ENCODE measurements at places on chromosomes 7 and 10. TPM values are rescaled to one million over a fixed set of nuclear protein-coding genes. Genes with fewer than 3 reads are reported as not detected.

DNA sequence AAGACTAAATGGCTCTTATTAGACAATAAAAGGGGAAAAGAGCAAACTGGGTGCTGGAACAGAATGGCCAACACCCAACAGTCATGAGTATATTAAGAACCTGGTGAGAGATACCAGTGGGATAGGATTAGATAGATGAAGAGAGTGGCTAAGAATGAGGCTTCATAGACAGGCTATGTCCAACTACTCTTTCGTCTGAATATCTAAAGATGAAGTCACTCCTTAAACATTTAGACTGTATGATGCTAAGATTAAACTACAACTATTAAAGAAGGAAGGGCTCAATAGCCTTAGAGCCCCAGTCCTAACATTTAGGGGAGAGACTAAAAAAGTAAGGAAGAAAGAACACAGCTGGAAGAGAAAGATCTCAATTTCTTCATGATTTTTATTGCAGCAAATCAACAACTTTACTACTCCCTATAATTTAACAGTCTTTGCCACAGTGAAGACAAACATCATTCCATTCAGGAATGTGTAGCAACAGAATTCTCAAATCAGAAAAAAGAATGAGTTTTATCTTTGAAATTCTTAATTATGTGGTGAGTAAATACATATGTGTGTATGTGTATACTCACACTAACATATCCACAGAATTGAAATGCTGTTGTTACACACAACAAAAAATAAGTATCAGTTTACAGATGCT lies 45.6 kb downstream of the CACNA2D1 start:
- no peaks in the 10 kb centered on the region for H3K36me3 ChIP-seq
- H3K27me3 ChIP-seq = no peaks in the 10 kb centered on the region
- H3K4me1 ChIP-seq = no peaks in the 10 kb centered on the region
- H3K4me3 ChIP-seq = no peak overlapping the region
- H3K27ac ChIP-seq = no peak overlapping the region
- no peak for DNase-seq

- H3K4me1 ChIP-seq = no peaks in the 10 kb centered on the region
- no peaks in the 10 kb centered on the region for H3K36me3 ChIP-seq
- H3K27ac ChIP-seq = no peak overlapping the region
- DNase-seq = no peak
- H3K27me3 ChIP-seq = no peaks in the 10 kb centered on the region
Measured at GRCh38 chr10:63228237-63228636, 95.1 kb downstream of the NRBF2 start.

DNA sequence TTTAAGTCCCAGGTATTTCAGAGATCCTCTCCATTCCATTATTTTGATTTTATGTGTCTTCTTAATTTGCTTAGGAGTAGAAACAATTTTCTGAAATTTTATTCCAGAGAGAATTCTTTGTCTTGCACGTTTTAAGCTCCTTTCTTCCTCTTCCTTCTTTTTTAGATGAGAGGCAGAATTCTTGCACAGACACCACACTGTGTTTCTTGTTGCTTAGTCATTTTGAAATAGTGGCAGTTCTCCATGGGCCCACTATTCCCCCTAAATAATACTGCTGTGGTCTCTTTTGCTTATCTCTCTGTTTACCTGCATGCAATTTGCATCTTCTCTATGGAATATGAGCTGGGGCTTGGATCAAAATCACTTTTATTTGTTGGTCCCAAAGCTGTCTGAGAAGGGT lies 54.3 kb upstream of the WAC start:
- no peak overlapping the region for H3K4me3 ChIP-seq
- H3K4me1 ChIP-seq = no peaks in the 10 kb centered on the region
- no peak for DNase-seq

GRCh38 chr10:11475831-11476434 lies 135.5 kb downstream of the USP6NL start:
- no peak for DNase-seq
- H3K4me1 ChIP-seq = no peaks in the 10 kb centered on the region
- H3K27me3 ChIP-seq = no peaks in the 10 kb centered on the region
- H3K36me3 ChIP-seq = no peaks in the 10 kb centered on the region

DNA sequence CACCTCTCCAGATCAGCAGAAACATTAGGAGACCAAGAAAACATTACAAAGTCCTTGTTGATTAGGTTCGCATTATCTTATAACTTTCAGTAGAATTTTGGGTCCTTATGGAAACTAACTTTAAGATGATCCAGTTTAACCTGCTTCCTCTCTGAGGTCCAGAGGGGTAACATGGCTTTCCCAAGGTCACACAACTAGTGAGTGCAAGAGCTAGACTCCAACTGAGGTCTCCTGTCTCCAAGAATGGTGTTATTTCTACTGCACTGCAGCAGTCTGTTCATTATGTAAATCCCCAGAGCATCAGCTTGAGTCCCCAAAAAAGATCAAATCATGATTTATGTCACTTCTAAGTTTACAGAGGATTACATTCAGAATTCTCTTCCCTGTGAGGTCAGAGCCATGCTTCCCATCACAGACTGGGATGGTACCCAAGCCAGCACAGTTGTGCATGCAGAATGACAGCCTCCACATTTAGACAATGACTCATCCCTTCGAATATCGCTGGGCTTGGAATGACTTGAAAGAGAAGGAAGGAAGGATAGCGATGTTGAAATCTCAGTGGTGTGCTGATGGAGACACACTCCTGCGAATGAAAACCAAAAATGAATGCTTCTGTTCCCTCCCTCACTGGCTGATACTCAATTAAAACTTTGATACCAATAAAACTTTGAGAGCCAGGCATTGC lies 163.1 kb upstream of the PLXNA4 start:
- H3K4me1 ChIP-seq = no peaks in the 10 kb centered on the region
- DNase-seq = no peak
- H3K27me3 ChIP-seq = no peaks in the 10 kb centered on the region
- H3K36me3 ChIP-seq = no peaks in the 10 kb centered on the region
- no peak overlapping the region for H3K27ac ChIP-seq

Gene PRKCQ
- polyA plus RNA-seq = 6.1 TPM

DNA sequence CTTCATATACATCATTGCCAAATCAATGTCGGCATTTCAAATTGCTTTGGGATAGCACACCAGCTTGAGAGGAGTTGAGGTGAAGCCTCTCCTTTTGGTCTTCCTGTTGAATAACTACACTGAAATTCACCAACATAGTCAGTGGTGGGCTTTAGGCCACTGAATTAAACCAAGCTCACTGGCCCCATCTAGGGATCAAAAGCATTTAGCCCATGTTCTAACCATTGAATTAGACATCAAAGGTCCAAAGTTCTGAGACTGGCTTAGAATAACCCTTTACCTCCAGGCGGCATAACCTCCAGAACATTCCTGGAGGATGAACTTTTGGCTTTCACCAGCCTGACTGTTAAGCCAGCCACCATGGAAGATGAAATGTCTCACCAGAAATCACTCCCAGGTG lies 54.6 kb downstream of the BPGM start:
- no peaks in the 10 kb centered on the region for H3K4me1 ChIP-seq
- H3K36me3 ChIP-seq = no peaks in the 10 kb centered on the region
- no peak overlapping the region for H3K27ac ChIP-seq
- H3K27me3 ChIP-seq = no peaks in the 10 kb centered on the region

Measured in kidney (tissue), 22 donors.